CD4-positive, alpha-beta T cell (primary cell): ENCODE measurements at places on chromosomes 11 and 22. TPM values are rescaled to one million over a fixed set of nuclear protein-coding genes. Genes with fewer than 3 reads are reported as not detected.
A peak's percentile ranks its signal among the peaks of the same experiment; 100 is the strongest.

Gene ARL14EP
- total RNA-seq, result 49.7 TPM

Gene KCTD14
- not detected for total RNA-seq

Gene FGF19
- total RNA-seq, result not detected

Gene NRXN2
- total RNA-seq, result 0.31 TPM

Gene NLRP10
- not detected for total RNA-seq

Gene MS4A3
- total RNA-seq, result not detected

Gene TENM4
- total RNA-seq, result 0.22 TPM

Gene KCNJ11
- total RNA-seq, result not detected

DNA sequence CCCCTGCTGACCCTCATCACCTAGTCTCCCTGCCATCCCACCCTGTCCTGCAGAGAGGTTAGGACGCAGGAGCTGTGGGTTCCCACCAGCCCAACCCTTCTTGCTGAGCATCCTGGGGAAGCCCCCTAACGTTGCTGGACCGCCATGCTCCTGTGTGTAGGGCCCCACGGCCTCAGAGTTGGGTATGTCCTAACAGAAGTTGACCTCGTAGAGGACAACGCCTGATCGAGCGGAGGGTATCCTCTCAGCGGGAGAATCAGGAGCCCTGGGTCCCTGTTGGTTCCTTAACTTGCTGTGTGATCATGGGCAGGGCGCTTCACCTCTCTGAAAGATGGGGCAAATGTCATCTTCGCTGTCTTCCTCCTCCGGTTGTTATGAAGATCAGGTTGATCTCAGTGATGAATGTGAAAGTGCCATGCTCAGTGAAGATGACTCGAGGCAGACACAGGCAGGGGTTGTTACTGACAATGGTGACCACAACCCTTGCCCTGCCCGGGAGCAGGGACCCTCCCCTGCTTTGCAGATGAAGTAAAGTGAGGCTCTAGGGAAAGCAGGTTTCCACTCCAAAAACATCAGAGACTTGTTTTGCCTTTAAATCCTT, 19.3 kb upstream of the CD5 start:
- H3K36me3 ChIP-seq, result no peaks in the 10 kb centered on the region
- H3K27ac ChIP-seq, result peak overlapping the region; percentile 94
- DNase-seq, result no peak
- H3K4me3 ChIP-seq, result peak overlapping the region; percentile 53

DNA sequence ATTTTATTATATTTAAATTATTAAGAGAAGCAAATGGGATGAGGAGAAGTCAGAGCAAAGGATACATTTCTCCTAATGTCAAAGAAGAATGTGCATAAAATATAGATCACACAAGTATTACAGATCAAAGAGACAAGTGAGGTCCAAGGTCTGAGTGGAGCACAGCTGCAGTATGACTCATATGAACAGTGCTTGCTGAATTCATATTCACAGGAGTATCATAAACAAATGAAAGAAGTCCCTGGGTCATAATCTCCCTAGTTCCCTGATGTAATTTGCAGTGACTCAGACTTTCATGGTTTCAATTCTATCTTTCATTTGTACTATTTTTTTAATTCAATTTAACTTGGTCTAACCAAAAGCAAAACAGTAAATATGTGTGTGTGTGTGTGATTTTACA, 499.0 kb upstream of the CCDC179 start:
- no peak overlapping the region for H3K27ac ChIP-seq
- H3K4me3 ChIP-seq, result no peak overlapping the region
- H3K27me3 ChIP-seq, result no peaks in the 10 kb centered on the region
- H3K36me3 ChIP-seq, result no peaks in the 10 kb centered on the region

- no peaks in the 10 kb centered on the region for H3K4me1 ChIP-seq
- H3K27me3 ChIP-seq, result peaks cover 1% of the 10 kb centered on the region
- no peak overlapping the region for H3K4me3 ChIP-seq
- no peaks in the 10 kb centered on the region for H3K36me3 ChIP-seq
- no peak overlapping the region for H3K27ac ChIP-seq
Measured at GRCh38 chr22:49422701-49423100, 405.0 kb downstream of the BRD1 start.

- H3K4me1 ChIP-seq, result no peaks in the 10 kb centered on the region
- H3K36me3 ChIP-seq, result no peaks in the 10 kb centered on the region
- no peak within 1 kb of the TSS for H3K4me3 ChIP-seq
- H3K27ac ChIP-seq, result no peak within 1 kb of the TSS
- H3K27me3 ChIP-seq, result no peaks in the 10 kb centered on the region
- no peak for DNase-seq
Measured at GRCh38 chr11:47448566-47449427, at the start of gene RAPSN. Gene RAPSN (minus strand): TSS chr11:47449136. CDS start chr11:47448964, 172 bp downstream.

- no peak overlapping the region for H3K27ac ChIP-seq
- no peak for DNase-seq
- H3K4me1 ChIP-seq, result peaks cover 20% of the 10 kb centered on the region
- H3K27me3 ChIP-seq, result no peaks in the 10 kb centered on the region
- no peak overlapping the region for H3K4me3 ChIP-seq
Measured at GRCh38 chr11:44865866-44866272, 84.8 kb downstream of the TP53I11 start.
